Pulmonary artery endothelial cell (primary cell): ENCODE measurements at places on chromosomes 5 and 9.

DNA sequence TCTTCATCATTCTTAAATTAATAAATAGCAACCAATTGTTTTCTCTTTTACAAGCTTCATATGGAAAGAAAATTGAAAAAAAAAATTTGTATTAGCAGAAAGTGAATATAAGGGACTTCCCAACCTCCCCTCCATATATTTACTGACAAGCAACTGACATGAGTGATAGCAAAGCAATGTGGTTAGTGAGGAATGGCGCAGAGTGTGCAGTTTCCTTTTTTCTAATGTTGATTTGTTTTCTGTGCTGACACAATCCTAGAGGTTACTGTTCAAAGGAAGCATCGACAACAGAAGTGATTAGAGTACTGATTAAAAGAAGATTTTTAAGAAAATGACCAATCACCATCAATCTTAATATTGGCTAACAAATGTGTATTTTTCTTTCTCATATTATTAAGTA lies 1.7 kb upstream of the PTGER4 start:
- DNase-seq = no peak

DNA sequence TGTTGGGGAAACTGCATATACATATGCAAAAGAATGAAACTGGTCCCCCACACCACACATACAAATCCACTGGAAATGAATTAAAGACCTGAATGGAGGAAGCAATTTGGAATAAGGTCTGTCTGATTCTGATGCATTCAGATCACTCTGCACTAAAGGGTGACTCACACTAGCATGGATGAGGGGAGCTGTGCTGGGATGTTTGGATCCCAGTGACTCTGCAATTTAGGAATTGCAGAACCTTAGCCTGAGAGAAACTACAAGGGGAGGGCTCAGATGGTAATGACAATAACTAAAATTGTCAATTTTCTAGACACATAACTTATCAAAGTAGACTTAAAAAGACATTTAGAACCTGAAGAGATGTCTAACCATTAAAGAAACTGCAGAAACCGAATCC lies 312.0 kb downstream of the CDK5RAP2 start:
- no peak for DNase-seq

DNA sequence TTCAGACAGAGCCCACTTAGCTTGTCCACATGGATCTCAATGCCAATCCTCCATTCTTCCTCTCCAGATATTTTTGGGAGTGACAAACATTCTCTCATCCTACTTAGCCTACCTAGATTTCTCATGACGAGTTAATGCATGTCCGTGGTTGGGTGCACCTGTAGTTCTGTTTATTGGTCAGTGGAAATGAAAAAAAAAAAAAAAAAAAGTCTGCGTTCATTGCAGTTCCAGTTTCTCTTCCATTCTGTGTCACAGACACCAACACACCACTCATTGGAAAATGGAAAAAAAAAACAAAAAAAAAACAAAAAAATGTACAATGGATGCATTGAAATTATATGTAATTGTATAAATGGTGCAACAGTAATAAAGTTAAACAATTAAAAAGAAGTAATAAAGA lies 59.0 kb downstream of the BASP1 start:
- no peak for DNase-seq

DNA sequence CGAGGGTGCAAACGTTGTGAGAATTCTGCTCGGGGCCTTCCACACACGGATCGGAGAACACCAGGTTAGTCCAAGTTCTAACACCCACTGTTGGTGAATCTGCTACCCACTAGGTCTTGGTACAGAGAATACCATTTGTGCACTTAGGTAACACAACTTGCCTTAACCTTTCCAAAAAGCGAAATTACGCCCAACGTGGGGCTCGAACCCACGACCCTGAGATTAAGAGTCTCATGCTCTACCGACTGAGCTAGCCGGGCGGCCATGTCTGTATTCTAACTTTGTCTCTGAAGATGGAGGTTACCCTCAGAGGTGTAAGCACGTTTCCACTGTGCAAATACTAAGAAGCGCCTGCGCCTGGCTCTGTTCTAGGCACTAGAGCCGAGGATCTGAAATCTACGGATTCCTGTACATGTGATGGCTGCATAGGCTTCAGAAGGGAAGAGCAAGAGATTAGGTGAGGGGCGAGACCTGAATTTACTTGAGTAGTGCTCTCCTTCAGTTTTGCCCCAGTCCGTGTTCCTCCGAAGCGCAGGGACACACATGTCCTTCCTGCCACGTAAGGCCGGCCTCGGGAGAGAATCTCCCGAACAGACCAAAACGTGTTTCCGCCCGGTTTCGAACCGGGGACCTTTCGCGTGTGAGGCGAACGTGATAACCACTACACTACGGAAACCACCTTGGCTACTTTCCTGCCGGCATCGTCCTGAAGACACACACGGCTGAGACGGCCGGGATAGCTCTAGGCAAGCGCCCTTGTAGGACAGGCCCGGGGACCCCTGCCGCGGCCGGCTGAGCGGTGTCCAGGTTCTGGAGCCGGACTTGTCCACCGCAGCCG lies 1.1 kb upstream of the TRIM41 start:
- DNase-seq = peak; percentile 71

DNA sequence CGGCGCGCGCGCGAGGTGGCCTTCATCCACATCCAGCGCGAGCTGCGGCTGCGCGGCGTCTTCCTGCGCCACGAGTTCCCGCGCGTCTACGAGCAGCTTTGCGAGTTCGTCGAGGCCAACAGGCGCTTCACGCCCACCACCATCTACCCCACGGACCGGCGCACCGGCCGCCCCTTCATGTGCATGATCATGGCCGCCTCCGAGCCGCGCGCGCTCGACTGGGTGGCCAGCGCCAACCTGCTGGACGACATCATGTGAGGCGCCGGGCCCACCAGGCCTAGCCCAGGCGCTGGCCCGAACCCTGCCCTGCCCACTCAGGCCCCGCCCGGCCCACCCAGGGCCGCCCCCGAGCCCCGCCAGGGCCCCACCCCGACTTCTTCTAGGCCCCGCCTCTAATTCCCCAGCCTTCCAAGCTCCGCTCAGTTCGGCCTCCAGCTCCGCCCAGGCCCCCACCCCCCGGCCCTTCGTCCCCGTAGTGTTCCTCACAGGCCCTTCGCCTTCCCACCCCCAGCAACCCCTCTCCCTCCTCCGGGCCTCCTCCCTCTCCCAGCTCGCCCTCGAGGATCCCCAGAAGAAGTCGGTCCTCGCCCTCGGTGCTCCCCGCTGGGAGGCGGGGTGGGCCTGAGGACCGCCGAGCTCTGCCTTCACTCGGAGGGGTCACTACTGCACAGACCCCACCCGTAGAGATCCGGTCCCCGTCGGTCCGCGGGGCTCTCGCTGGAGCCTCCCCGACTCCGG lies 2.0 kb upstream of the PHPT1 start:
- DNase-seq = no peak

DNA sequence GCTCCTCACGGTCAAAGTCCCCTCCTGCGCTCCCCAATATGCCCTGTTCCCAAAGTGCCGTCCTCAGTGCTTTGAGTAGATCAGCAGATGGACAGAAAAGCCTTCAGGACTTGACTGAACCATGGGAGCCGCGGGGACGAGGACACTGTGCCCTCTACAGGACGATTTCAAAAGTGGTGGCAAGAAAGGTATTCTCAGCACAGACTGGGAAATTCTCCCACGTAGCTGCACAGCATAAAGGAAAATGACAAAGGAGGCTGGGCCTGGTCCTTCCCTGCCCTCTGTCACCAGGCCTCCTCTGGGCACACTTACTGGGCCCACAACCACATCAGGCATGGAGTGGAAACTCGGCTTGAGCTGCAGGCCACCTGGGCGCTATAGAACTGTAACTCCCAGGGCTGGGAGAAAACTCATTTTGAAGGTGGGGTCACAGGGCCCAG lies 16.7 kb upstream of the MTMR12 start:
- DNase-seq = peak; percentile 36

GRCh38 chr9:69295872-69296552 lies 29.0 kb upstream of the ENTREP1 start:
- no peak for DNase-seq

DNA sequence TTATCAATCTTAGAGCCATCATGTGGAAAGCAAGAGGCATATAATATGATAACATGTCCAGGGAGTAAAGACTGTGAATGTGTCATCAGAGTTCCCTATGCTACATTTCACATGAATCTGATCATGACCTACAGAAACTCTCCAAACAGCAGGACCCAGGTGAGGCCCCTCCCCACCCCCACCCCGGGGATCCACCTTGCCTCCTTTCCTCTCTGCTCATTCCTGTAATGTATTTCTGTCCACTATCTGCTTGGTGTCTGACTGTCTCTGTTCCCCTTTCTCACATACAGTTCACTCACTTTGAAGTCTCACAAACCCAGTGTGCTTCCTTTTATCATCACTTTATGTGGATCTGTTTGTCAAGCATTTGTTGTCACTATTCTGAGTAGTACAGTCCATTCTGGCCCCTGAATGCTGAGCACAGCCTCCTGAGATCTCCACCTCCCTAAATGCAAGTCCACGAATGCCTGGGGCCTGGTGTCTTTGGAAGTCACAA lies 76.4 kb upstream of the SMARCA2 start:
- no peak for DNase-seq

GRCh38 chr5:159048298-159048697 lies 51.4 kb downstream of the EBF1 start:
- DNase-seq = no peak

GRCh38 chr9:121646992-121647391 lies 4.4 kb upstream of the DAB2IP start:
- no peak for DNase-seq

DNA sequence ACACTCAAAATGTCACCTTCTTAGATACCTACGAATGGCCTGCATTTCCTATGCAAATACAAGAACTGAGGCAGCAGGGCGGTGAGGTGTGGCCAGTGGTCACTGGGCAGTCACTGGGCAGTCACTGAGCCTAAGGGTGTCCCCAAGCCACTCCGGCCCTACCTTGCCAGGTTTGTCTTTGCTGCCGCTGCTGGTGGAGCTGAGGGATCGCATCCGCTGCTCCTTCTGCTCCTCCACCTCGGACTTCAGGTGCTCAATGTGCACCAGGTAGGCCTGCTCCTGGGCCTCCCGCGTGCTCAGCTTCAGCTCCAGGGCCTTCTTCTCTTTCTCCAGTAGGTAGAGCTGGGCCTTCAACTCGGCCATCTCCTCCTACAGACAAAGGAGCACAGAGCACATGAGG lies 72.3 kb downstream of the DCP2 start:
- DNase-seq = no peak

- no peak for DNase-seq
These were observed 246.1 kb upstream of the ZNF462 start for GRCh38 chr9:106616851-106617345.

DNA sequence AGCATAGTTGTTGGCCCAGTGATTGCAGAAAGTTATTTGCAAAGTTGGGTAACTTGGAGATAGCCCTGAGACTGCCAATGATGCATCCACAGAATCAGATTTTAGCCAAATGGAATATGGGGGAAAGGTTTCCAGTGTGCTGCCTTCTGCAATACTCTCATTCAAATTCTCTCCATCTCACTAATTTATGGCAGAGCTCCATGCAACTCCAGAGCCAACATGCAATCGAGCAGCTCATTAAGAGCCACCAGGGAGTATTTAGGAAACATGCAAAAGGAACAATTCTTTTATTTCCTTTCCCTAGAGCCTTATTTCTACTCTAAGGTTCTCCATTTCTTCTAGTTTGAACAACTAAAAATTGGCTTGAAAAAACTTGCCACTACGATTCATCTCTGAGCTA lies 135.9 kb upstream of the MARCHF11 start:
- no peak for DNase-seq

DNA sequence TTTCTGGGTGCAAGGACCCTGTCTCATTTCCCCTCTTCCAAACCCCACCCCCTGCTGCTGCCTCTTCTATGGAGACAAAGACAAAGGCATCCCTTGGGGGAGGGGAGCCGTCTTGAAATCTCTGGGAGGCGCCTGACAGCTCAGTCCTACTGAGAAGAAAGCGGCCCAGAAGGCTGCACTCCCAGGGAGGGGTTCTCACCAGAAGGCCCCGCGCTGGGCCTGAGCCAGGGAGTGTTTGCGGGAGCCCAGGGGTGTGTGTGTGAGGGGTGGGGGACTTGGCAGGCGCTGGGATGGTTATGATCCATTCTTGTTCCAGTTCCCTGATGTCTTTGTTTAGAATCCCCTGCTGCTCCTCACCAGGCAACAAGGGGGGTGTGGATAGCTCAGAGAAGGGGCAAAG lies 45.7 kb upstream of the ALDH1B1 start:
- DNase-seq = no peak

DNA sequence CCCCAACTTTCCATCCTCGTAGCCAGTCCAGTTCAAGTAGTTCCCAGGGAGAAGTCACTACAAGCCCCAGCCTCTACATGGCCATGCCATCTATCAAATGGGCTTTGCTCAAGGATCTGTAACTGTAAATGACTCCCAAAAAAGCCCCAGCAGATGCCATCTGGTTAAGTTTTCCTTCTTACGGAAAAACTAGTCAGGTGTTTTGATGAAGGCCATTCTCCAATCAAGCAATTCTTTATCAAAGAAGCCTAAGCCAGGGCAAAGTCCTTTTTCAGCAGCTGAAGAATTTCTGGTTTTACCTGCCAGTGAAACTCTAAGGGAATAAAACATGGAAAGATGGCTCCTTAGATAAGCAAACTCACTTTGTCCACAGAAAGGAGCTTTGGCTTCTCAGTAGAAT lies 21.9 kb upstream of the ZNF622 start:
- no peak for DNase-seq
